ENCODE measurements at places on chromosomes 1 and 21.

- no peak for DNase-seq
These were observed 206.0 kb downstream of the HIVEP3 start for GRCh38 chr1:41712695-41713094.

DNA sequence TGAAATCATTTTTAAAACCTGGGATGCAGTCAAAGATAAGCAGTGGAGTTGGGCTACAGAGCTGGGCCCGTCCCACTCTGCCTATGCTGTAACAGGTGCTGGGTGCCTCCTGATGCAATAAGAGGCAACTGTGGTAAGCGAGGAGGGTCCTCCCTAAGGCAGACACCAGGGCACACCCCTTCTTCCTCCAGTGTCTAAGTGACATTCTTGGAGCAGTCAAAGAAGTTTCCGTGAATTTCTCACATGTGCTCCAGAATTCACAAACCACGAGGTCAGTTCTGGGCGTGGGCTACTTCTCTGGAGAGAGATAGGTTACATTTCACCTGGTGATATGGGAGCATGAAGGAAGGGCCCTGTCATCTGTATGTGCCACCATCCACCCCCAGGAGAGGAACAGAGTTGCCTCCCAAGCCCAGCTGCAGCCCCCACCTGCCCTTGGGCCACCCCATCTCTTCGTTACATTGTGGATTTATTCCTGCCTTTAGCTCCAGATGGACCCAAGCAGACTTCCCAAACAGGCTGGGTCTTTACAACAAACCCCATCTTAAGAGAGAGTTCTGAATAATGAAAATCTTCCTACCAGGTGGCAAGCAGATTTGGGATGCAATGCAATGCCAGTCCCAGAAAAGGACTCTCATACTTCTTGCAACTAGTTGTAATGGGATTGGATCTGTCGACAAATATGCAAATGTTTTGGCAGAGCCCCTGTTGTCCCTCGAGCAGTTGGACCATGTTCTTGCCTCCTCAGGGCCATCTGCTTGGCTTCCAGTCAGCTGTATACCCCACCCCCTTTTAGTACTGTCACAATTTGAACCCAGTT lies 82.5 kb upstream of the CNTN2 start:
- DNase-seq: no peak

GRCh38 chr1:90012300-90012699 lies 17.4 kb downstream of the ZNF326 start:
- no peak for DNase-seq

- no peak for DNase-seq
These were observed 29.3 kb downstream of the C1orf116 start for GRCh38 chr1:207003210-207003609.
